SW480 (cell line): ENCODE measurements at places on chromosomes 2 and 18.

DNA sequence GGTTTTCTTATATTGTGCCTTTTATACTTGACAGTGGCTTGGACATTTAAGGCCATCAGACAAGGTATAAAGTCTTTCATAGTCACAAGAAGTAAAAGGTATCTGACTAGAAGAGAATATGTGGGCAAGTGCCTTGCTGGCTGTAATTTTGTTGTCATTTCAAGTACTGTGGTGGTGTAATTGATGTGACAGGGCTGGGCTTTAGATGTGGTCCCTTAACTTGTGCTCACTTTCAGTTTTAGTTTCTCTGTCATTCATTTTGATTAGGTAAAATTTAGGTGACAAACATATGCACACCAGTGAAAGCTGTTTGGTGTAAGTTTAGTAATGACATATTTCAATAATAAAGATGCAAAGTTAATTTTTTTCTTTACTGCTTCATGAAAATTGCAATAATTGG, 31.2 kb upstream of the TBR1 start:
- DNase-seq, result no peak

DNA sequence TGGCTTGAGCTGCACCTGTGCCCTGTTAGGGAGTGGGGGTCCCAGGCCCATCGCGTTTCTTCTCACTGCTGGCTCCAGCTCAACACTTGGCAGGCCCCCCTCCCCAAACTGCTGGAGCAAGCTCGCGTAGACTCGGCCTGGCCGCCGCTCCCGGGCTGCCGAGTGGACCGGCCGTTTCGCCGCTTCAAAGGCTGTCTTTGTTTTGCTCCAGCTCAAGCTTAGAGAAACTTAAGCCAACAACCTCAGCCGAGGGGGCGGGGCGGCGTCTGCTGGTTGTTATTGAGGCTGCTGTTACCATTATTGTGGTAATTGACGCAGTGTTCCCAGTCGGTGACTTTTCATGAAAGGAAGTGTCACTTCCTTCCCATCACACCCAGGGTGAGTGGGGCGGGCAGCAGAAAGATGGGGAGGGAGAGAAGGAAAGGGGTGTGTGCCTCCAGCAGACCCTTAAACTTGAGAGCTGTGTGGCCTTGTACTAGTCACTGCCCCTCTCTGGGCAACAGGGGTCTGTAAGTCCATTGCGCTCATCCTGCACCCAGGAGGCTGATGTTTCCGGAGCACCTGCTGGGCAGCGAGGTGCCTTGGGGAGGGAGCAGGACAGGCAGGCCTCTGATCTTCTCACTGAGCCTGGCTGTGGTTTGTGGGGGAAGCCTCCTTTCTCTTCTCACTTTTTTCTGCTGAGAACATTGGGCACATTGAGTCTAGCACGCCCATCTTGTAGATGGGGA, 2.1 kb downstream of the ARID5A start:
- peak; percentile 57 for DNase-seq

DNA sequence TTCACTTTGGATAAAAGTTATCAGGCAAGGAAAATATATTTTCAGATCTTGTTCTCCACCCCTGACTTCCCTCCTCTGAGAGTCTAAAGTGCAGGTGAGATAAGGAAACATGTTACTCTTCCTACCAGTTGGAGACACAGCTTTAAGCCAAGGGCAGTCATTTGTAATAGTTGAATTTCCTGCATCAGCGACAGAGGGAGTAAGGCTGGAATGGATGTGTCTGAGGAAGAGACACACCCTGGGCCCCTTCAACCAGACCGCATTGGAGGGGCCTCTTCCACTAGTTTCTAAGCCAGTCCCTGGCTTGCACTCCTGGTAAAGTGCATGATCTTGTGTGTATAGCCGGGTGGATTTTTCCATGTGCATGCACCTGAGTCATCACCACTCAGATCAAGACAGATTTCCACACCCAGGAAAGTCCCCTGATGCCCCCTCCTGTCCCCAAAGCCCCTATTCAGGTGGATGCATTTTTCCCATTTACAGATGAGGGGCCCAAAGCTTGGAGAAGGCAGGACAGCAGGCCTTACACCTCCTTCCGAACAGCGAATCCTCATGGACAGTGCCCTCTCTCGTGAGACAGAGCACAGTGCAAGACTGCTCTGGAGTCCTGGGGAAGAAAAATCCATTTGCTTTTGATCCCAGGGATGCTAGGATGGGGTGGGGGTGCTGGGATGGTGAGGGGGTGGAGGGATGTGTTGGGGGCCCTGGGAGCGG, 66.7 kb upstream of the SH3RF3 start:
- no peak for DNase-seq

DNA sequence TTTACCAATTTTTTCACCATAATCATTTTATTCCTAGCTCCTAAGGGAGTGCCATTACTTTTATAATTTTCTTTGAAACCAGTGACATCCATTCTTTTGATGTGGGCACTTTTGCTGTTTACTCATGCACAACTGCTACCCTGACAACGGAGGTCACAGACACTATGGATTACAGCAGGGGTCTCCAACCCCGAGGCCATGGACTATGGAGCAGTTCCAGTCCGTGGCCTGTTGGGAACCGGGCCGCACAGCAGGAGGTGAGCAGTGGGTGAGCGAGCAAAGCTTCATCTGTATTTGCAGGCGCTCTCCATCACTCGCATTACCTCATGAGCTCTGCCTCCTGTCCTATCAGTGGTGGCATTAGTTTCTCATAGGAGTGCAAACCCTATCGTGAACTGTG, 34.6 kb downstream of the PRPF40A start:
- no peak for DNase-seq

DNA sequence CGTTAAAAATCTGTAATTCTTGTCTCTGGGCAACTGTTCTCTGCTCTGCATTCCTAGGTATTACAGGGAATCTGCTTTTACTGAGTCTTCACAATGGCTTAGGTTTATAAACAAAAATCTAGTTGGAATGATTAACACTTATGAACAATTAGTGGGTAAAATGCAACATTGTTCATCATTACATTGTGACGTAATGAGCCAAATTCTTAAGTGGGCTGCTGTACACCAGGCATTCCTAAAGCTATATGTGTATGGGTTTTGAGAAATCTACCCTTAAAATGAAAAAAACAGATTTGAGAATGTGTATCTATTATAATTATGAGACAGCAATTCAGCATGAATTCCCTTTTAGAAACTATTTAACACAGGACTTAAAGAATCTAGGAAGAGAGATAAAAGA, 41.5 kb upstream of the ERBB4 start:
- no peak for DNase-seq

GRCh38 chr2:36376992-36377738, 21.6 kb downstream of the CRIM1 start:
- DNase-seq, result no peak

DNA sequence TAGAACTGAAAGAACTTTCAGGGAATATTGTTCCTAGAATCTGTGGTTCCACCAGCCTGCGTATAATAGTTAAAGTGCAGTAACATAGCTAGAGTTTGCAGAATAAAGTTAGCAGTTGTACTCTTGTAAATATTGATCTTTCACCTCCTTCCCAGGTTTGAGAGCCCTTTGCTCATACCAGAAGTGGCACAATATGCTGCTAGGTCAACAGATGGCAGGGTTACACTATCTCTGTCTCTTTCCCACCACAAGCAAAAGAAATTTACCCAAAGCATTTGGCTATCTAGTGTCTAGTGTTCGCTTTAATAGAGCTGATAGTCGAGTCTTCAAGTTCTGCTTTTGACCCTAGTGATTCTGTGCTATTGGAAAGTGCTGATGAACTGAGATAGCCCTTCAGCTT, 119.0 kb upstream of the KLHL14 start:
- no peak for DNase-seq

DNA sequence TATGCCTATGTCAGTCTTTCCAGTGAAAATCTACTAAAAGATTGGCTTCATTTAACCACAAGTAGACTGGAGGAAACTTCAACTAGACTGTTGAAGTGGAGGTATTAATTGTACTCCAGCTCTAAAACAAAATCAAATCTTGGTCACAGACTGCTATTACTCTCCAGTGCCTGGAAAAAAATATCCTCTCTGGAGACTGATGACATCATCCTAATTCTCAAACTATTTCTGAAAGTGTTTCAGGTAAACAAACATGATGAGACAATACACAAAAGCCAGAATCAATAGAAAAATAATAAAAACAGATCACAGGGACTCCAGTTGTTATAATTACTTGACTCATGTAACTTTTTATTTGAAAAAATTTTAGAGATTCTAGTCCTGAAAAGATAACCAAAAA, 87.7 kb upstream of the MYO3B start:
- no peak for DNase-seq

DNA sequence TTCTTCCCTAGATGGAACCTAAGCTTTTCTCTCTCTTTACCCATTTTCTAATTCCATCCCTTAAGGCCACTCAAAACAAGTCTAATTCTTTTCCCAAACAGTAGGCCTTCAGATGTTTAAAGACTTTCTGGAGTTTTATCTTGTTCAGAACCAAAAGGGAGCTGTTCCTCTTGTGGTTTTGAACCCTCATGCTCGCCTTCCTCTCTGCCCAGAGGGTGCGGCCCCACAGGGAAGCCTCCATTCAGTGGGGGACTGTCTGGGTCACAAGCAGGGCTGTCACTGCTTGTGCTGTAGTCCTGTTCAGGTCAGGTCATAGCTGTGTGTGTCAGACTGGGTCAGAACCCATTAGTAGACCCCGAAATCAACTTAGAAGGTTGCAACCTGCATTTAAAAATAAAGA, 56.5 kb downstream of the TET3 start:
- DNase-seq, result no peak

DNA sequence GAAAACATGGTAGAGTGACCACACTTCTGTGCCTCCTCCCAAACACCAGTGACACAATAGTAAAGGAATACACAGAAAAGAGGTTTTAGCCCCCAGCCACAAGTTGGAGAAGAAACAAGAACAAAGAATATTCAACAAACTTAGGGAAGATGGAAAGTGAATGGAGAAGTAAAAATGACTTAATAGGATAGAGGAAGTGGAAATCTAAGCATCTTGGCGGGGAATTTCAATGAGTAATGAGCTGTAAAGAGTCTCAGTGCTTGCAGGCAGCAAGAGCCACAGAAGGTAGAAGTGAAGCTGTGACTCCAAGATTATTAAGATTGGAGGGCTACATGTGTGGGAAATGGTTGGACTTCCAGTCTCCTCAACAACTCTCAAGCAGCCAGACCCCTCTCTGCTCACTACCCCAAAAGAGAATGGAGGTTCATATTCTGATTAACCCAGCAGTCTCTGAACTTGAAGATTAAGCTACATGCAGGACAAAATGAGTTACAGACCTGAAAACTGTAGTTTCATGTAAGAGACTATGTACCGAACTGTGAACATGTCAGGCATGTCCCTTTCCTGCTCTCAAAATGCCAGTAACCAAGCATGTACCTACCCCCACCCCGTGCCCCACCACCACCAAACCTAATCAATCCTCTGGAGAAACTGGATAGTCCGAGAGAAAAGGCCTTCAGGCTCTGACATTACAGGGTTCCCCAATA, 16.9 kb upstream of the HNRNPLL start:
- no peak for DNase-seq

- DNase-seq, result no peak
Measured at GRCh38 chr2:210477496-210477895, 937 bp upstream of the LANCL1 start.

DNA sequence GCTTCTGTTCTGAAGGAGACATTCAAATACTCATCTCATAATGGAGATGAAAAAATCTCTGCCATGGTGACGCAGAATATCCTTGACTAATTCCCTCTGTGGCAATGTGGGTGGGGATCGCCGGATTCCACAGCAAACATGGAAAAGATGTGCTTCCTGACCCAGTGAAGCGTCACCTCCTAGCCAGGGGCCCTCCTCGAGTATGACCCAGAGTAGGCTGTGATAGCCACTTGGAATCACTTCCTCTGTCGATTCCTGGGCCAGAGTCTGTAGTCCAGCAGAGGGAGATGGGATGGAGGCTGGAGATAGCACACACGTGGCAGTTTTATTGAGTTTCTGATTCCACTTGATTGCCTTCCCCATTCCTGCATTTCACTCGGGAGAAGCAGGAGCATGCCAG, 36.8 kb downstream of the DRC1 start:
- no peak for DNase-seq

DNA sequence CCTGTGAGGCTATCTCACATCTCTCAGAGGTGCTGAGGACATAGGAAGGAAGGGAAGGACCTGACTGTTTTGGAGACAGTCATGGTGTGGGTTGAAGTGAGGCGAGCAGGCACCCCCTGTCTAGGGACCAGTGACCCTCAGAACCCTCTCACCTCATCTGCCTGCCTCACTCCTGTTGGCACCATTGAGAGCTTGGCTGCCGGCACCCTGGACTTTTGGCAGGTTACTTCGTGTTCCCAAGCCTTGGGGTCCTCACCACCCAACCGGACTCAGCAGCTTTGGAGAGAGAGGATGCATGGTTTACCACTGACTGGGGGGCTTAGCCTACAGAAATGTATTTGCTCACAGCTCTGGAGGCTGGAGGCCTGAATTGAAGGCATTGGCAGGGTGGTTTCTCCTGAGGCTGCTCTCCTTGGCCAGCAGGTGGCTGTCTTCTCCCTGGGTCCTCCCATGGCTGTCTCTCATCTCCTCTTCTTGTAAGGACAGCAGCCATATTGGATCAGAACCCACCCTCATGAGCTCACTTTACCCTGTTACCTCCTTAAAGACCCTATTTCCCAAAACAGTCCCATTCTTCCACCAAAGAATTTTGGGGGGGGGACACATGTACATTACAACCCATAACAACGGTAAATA, 142.0 kb downstream of the TSN start:
- DNase-seq, result peak; percentile 57

- DNase-seq, result peak; percentile 2
Measured at GRCh38 chr18:64037812-64038414, 68.0 kb downstream of the SERPINB8 start.

DNA sequence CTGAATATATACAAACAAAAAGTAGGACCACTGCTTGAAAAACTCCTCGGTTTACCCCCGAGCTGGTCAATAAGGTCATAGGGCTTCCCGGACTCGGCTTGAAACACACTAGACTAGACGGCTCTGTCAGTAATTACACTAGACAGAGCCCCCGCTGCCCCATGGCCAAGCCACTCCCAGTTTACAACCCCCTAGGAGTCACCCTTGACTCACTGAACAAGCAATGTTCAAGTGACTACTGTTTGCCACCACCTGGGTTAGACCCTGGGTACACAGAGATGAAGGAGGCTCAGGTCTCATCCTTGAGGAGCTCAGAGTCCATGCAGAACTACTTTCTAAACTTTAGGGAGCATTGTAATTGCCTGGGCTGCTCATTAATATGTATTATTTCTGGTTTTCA, 13.7 kb upstream of the PRELID3A start:
- DNase-seq, result no peak

DNA sequence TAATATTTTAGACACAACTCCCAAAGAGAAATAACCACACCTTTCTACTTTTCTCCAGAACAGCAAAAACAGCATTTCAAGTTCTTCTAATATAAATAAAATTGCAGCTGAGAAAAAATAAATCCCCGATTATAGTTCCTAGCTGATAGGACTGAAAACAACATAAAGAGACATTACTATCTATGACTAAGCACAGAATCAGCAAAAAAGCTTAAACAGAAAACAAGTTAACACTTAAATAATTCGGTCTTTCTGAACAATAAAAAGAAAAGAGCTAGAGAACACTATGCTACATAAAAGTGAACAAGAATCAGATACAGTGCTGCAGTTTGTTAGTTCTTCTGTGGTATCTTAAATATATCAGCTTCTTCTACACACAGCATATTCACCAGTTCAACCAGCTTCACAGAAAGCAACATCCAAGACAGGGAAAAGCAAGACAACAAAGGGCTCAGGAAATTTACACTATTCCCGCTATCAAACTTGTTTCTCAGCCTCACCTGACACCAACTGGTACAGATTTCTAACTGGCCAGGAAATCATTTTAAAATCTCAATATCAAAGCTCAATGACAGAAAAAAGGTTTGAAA, 28.6 kb downstream of the FEZ2 start:
- no peak for DNase-seq

- peak; percentile 37 for DNase-seq
Measured at GRCh38 chr2:5453220-5454050, 238.7 kb upstream of the SOX11 start.
